ENCODE measurements at places on chromosomes 5 and 9.

DNA sequence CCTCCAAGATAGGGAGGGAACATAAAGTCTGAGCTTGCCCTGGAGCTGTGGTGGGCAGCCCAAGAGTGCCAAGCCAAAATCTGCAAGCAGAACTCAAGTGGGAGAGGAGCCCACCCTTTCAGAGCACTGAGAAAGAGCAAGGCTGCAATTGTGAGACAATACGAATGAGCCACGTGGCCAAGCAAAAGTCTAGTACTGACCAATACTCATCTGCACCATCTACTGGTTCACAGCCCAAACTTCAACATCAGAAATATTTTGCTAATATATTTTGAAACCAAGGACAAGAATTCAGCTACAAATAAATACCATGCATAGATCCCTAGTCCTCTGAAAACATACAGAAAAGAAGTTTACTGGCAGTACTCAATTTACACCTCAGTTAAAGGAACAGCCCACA is 696.2 kb upstream of the COX7C start:
- H3K27ac ChIP-seq: no peak overlapping the region
- no peaks in the 10 kb centered on the region for H3K4me1 ChIP-seq
- no peaks in the 10 kb centered on the region for H3K36me3 ChIP-seq
- H3K4me3 ChIP-seq: no peak overlapping the region
- no peaks in the 10 kb centered on the region for H3K27me3 ChIP-seq

DNA sequence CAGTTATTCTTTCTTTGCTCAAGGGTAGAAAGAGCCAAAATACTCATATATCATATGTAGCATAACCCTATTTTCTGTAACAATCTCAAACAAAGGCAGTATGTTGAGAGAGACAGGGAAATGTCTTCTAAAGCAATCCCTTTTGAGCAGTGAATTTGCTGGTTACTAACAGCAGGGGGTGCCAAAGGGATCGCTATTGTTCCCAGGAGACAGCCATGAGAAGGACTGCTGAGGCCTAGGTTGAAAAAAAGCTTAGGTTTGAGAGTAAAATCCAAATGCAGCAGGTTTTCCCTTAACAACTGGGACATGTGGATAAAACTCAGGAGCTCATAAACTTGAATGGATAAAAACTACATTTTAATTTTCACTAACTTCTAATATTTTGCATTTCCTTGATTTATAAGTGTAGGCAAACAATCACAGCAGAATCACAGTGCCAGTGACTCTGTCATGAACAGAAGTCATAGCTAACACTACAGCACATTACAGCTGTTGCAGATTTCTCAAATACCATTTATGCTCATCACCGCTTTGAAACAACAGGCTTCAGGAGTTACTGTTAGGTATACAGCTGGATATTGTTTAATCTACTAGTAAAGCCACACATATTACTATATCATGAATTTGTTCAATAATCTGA is 148.4 kb downstream of the MAPKAP1 start:
- no peaks in the 10 kb centered on the region for H3K27me3 ChIP-seq
- peak; percentile 59 for DNase-seq
- no peaks in the 10 kb centered on the region for H3K36me3 ChIP-seq

GRCh38 chr5:151742870-151743294 is 15.5 kb downstream of the ATOX1 start:
- no peak overlapping the region for H3K4me3 ChIP-seq
- no peak for DNase-seq
- no peaks in the 10 kb centered on the region for H3K27me3 ChIP-seq
- peaks cover 66% of the 10 kb centered on the region for H3K4me1 ChIP-seq
- no peak overlapping the region for H3K27ac ChIP-seq

DNA sequence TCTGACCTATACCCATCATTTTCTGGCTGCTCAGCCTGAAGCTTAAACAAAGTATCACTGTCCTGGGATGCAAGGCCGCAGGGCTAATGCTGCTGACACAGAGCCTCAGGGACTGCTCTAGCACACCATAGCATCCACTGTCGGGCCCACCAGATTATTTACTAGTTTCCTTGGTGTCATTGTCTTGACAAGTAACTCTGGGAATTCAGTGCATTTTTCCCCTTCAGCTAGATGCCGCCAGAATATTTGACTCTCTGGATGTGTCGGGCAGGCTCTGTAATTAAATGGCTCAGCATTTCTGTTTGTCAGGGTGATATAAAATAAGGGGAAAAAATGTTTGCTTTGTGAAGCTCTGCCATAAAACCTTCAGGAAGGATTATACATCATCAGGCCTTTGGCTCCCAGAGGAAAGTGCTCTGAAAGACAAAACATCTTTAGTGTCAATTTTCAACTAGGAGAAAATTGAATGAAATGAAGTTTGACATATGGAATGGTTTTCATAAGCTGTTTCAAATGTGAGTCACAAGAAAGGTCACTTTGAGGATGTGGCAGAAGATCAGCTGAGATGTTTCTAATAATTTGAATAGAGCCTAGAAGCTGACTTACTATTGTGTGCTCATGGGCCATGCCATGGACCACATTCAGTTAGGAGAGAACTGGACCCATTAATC is 350.1 kb downstream of the TMEM232 start:
- H3K27me3 ChIP-seq: no peaks in the 10 kb centered on the region
- no peaks in the 10 kb centered on the region for H3K36me3 ChIP-seq
- no peak overlapping the region for H3K27ac ChIP-seq

Data from heart left ventricle (tissue), 16 donors.